ENCODE measurements at places on chromosomes 6 and 20.

GRCh38 chr6:14598017-14598864, 480.7 kb downstream of the CD83 start:
- DNase-seq, result no peak

GRCh38 chr20:8809107-8809953, 259.6 kb upstream of the PLCB4 start:
- DNase-seq, result no peak

- DNase-seq, result no peak
Observed at GRCh38 chr20:34585019-34585418, 26.5 kb downstream of the MAP1LC3A start.

DNA sequence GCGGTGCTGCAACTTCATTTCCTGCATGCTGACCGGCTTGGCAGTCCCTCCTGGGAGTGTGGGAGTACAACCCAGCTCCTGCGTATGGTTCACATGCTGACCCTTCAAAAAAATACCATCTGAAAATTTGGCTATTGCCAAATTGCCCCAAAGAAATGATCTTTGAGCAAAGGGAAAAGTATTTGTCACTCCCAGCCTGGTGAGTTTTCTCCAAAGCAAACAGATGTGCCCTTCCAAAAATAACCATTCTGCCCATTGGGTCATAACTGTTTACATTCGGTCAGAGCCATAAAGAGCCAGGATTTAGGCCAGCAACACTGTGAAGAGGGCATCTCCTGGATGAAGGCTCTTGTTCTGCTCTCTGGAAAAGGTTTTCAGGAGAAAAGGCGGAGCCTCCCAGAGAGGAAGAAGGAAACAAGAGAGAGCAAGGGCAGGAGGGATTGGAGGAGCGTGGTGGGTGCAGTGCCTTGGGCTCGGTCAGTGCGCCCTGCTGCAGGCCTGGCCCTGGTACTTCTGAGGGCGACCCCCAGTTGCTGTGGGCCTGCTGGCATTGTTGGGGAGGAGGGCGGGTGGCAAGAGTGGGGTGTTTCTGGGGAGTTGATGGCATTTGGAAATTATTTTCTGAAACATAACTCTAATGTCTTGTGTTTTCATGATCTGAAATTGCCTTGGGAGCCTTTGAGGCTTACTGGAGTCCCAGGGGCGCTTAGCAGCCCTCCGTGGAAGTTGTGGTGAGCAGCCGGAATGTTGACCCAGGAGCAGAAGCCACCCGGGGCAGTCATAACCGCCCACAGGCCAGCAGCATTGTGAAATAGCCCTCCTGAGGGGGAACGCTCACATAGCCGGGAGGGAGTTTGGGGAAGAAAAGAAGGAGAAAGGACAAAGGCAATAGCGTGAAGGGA, 248.4 kb downstream of the MYLK4 start:
- no peak for DNase-seq

DNA sequence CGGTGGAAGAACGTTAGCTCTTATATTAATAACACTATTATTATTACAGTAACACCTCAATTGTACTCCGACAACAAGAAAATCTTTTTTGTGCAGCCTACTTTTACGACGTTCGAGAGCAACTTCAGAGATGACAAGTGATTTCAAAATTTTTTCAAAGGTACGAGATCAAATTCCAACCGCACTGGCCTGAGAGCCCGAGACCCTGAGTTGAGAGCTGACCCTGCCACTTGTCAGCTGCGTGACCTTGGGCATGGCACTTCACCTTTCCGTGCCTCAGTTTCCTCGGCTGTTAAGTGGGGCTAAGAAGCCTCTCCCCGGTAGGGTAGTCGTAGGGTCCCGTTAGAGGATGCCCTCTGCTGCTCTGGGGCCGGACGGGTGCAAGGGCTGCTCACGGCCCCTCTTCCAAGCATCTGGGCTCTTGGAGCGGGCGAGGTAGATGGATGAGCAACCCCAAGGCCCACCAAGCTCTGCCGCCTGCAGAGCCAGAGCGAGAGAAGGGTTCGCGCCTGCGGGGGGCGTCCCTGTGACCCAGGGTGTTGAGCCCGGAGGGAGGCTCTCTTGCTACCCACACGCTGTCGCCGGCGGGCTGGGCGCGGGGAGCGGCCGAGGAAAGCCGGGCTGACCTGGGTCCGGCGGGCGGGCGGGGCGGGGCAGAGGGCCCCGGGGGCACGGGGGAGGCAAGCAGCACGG, 510 bp downstream of the NDRG3 start:
- DNase-seq, result peak; percentile 30

- peak; percentile 83 for DNase-seq
Observed at GRCh38 chr6:30730601-30731435, 10.7 kb downstream of the TUBB start.

- DNase-seq, result no peak
Observed at GRCh38 chr20:59583428-59584277, 20.7 kb upstream of the PHACTR3 start.

DNA sequence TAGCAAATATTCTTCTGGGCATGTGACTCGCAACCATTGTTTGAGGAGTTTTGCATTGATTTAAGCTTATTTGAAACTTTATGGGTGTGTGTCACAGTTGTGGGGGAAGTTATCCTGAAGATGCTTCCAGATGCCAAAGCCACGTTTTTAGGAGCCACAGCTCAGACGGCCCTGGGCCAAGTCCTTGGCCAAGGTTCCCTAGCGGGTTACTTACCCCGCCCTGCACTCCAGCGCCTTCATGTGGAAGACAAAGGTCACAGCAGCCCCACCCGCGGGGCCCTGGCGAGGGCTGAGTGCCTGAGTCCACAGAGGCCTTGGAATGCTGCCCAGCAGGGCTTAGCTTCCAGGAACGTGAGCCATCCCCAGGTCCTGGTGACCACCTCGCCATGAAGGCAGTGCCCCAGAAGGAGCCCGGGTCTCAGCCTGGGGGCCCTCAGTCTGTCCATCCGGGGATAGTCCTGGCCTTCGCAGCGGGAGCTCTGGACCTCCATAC, 308.3 kb downstream of the CDH4 start:
- no peak for DNase-seq

Data from stimulated activated CD4-positive, alpha-beta T cell treated with anti-CD3 and anti-CD28 coated beads, Interleukin-4, amount 100 ng/mL, for 4 hours (primary cell).